ENCODE measurements at places on chromosomes 6 and 20.

GRCh38 chr6:149033454-149033853 is 284.1 kb upstream of the TAB2 start:
- no peak for DNase-seq

- DNase-seq: peak; percentile 89
Measured at GRCh38 chr20:45905505-45906079, 6.4 kb downstream of the PLTP start.

DNA sequence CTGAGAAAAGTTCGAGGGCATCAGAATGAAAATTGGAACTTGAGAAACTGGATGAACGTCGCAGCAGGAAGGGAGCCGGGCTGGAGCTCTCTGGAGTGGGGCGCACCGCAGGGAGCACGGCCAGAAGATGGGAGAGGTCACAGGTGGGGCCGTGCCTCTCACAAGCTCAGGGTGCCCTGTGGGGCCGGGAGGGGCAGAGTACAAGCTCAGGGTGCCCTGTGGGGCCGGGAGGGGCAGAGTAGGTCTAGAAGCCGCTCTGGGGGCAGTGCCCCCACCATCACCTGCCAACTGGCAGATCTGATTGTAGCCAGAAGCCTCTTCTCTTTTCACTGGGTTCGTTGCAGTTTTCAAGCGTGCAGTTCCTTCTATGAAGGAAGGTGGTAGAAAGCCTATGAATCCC is 61.1 kb upstream of the SNX9 start:
- no peak for DNase-seq

GRCh38 chr20:21702553-21703470 is 2.7 kb upstream of the PAX1 start:
- DNase-seq: peak; percentile 24

DNA sequence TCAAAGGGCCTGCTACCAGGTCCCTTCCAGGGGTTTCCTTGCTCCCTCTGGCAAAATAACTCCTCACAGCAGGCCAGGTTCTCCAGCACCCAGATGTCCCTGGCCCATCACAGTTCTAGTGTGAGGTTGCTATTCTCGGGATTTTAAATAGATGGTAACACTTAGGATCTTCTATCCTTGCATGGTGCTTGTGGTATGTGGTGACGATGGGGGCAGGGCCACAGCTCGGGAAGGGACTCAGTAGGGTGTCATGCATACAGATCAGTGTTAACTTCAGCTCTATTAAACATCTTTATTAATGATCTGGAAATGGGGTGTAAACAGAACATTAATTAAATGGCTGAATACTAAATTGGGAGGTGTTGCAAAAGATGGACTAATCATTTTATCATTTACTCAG is 323.8 kb downstream of the QKI start:
- no peak for DNase-seq

Measured in cardiac fibroblast (primary cell).